Mammary microvascular endothelial cell (primary cell): ENCODE measurements at places on chromosomes 2 and 18. TPM values are rescaled to one million over a fixed set of nuclear protein-coding genes. Genes with fewer than 3 reads are reported as not detected.

The SEMA4F gene
- 3.7 and 5.0 TPM in 2 replicates for total RNA-seq

The OTOS gene
- total RNA-seq = not detected in 2 replicates

The NLRC4 gene
- not detected in 2 replicates for total RNA-seq

The TUBA4A gene
- total RNA-seq = 13.6 and 22.3 TPM in 2 replicates

The LRRC30 gene
- total RNA-seq = not detected in 2 replicates

The SANBR gene
- 7.8 and 11.1 TPM in 2 replicates for total RNA-seq

The NYAP2 gene
- total RNA-seq = not detected in 2 replicates

The SLC38A11 gene
- not detected in 2 replicates for total RNA-seq
